ENCODE measurements at places on chromosomes 5 and 9. TPM values are rescaled to one million over a fixed set of nuclear protein-coding genes. Genes with fewer than 3 reads are reported as not detected.

SLC36A1 gene
- total RNA-seq = 5.9 TPM

GNAQ gene
- total RNA-seq = 16.2 TPM

DNAJB5 gene
- 12.9 TPM for total RNA-seq

ABLIM3 gene
- total RNA-seq = 64.7 TPM

GOLPH3 gene
- total RNA-seq = 69.3 TPM

ANKHD1 gene
- 23.8 TPM for total RNA-seq

INSL4 gene
- not detected for total RNA-seq

MARCHF3 gene
- 3.0 TPM for total RNA-seq

GLIPR2 gene
- total RNA-seq = 28.7 TPM

PAEP gene
- not detected for total RNA-seq

TNC gene
- total RNA-seq = 39.7 TPM

NEUROG1 gene
- not detected for total RNA-seq

TLR4 gene
- not detected for total RNA-seq

PTGDS gene
- not detected for total RNA-seq

PAX5 gene
- not detected for total RNA-seq

CCL19 gene
- not detected for total RNA-seq

NUTM2G gene
- total RNA-seq = not detected

SLC6A18 gene
- not detected for total RNA-seq

PFN3 gene
- not detected for total RNA-seq

SH3TC2 gene
- total RNA-seq = 1.0 TPM

FCN1 gene
- total RNA-seq = not detected

LMBRD2 gene
- total RNA-seq = 4.5 TPM

TMED7 gene
- total RNA-seq = 71.6 TPM

C7 gene
- total RNA-seq = 3.0 TPM

GABRP gene
- total RNA-seq = not detected

ZNF608 gene
- total RNA-seq = 12.5 TPM

BRINP1 gene
- not detected for total RNA-seq

ARL14EPL gene
- total RNA-seq = not detected

GMCL2 gene
- not detected for total RNA-seq

ZFP37 gene
- 1.5 TPM for total RNA-seq

SLC46A2 gene
- not detected for total RNA-seq

KIF27 gene
- 0.67 TPM for total RNA-seq

PCDHB8 gene
- total RNA-seq = not detected

IFNA2 gene
- total RNA-seq = not detected

NXNL2 gene
- 1.5 TPM for total RNA-seq

UAP1L1 gene
- total RNA-seq = 5.5 TPM

RBM27 gene
- total RNA-seq = 11.9 TPM

RETREG1 gene
- 0.84 TPM for total RNA-seq

AQP3 gene
- total RNA-seq = 2.4 TPM
